Thoracic aorta (tissue), 2 donors: ENCODE measurements at places on chromosomes 5 and 9.

DNA sequence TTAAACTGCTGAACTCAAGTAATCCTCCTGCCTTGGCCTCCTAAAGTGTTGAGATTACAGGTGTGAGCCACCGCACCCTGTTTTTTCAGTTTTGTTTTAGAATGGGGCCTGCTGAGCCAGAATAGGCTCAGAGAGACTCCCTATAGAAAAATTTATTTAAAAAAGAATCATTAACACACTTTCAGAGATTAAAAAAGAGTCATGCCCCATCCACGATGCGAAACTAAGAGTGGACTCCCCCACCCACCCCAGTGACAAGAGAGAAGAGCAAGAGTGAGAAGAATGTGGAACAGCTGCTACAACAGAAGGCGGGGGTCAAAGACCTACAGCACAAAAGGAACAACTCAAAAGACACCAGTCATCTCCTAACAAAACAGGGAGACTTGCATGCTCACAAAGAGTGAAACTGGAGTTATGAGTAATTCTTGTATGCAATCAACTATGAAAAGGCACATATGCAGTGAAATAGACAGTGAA, 47.2 kb downstream of the GLDC start:
- no peak for DNase-seq

- no peak for DNase-seq
Measured at GRCh38 chr5:96248131-96248530, 184.9 kb downstream of the PCSK1 start.

- DNase-seq, result no peak
Measured at GRCh38 chr5:177444106-177445051, 2.2 kb upstream of the PRR7 start.

DNA sequence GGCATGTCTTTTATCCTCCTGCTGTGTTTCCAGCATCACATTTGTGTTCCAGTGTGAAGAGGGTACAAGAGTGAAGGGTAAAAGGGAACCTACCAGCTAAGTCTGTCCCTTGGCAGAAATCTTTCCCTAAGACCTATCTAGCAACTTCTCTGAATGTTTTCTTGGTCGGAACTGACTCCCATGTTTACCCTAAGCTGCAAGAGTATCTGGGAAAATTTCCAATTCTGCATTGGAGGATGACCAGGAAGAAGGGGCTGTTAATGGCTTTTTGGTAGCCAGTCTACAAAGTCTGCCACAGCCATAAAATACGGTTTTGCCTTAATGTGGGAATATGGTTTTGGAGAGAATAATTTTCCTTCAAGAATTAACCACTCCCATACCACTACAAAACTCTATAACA, 75.1 kb downstream of the MAST4 start:
- DNase-seq, result no peak

- DNase-seq, result no peak
Measured at GRCh38 chr5:149911031-149911430, 33.6 kb downstream of the PDE6A start.

DNA sequence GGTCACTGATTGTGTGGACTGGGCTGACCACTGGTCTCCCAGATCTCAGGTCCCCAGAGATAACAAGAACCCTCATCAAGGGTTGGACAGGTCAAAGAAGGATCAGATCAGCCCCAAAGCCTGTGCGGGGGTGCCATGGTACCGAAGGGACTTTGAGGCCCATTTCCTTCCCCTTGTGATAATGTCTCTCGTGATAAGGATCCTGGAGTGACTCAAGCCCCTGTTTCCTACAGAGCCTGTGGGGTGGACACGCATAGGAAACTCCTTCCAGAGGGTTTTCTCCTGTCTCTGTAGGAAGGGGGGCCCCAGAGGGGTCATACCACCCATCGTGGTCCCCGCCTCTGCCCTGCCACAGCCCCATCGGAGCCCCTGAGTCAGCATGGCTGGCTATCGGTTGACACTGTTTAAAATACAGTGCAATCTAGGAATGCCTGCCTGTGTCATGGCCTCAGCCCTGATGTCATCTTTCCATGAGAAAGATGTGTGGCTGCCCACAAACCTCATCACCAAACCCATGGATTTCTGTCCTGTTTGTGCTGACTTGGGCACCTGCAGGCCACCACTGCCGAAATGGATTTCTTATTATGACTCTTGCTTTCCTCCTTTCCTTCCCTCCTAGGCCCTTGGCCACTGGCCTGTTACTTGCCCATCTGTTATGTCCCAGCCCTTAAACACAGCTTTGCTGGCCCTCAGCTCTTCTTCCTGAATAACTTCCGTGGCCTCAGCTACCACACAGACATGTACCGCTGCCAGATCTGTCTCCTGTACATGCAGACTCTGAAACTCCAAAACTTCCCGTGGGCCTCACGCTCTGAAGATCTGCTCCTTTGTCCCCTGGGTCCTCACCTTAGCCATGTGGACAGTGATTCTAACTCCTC, 2.9 kb upstream of the CSF2 start:
- no peak for DNase-seq

- no peak for DNase-seq
Measured at GRCh38 chr5:44365345-44365744, 23.9 kb downstream of the FGF10 start.

GRCh38 chr9:75911390-75911789, 20.9 kb downstream of the PCSK5 start:
- no peak for DNase-seq

DNA sequence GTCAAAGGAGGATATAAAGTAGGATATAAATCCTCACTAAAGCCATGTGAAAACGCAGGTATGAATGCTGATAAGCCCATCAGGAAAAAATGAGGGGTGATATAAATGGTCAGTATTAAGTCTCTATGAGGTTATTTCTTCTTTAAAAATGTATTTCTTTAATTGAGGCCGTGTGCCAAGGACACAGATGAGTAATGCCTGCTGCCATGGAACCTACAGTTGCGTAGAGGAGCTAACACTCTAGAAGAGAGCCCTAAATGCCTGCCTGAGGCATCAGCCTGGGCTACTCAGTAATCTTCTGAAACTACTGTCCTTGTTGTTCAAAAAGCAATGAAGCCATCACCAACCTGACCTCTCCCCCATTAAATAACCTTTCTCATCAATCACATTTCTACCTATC, 84.9 kb downstream of the KLHL3 start:
- no peak for DNase-seq

- DNase-seq, result no peak
Measured at GRCh38 chr5:83034528-83035207, 42.5 kb downstream of the TMEM167A start.

- no peak for DNase-seq
Measured at GRCh38 chr5:150066901-150067396, 19.4 kb downstream of the CSF1R start.

DNA sequence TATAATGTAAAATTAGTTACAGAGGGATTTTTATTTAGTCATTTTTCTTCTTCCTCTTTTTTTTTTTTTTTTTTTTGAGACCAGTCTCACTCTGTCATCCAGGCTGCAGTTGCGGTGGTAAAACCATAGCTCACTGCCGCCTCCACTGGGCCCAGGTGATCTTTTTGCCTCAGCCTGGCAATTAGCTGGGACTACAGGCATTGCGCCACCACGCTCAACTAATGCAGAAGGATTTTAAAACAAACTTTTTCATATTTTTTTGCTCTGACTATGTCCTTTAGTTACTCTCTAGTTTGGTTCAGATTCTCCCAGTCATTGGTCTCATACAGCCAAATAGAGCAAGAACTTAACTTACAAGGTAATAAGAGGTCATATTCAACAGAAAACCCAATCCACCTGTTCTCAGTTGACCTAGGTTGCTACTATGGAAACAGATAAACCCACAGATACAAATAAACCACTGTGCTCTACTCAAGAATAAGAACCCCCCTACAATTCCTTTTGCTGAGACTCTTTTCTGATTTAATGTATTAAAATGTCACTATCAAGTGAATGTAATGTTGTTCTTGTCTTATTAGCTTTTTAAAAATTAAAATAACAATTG, 50.1 kb upstream of the TTC39B start:
- DNase-seq, result no peak

DNA sequence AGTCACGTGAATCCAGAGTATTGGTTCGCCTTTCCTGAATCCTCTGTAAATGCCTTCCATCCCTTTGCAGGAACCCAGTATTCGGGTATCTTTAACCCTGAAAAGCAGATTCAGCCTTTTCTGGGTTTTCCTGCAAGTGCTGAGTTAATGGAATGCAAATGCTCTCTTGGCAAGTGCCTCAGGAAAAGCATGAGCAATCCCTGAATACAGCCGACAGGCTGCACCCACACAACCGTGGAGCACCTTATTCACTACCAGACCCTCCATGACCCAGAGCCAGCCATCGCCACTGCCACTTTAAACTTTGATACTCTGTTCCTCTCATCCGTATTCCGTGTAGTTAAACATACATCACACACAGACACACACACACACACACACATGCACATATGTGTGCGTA, 54.4 kb downstream of the ZNF622 start:
- DNase-seq, result no peak

- no peak for DNase-seq
Measured at GRCh38 chr9:27880635-27881034, 307.4 kb upstream of the C9orf72 start.

GRCh38 chr9:14366076-14366475, 52.1 kb upstream of the NFIB start:
- DNase-seq, result no peak

- DNase-seq, result no peak
Measured at GRCh38 chr5:176151281-176151680, 86.9 kb upstream of the SIMC1 start.

DNA sequence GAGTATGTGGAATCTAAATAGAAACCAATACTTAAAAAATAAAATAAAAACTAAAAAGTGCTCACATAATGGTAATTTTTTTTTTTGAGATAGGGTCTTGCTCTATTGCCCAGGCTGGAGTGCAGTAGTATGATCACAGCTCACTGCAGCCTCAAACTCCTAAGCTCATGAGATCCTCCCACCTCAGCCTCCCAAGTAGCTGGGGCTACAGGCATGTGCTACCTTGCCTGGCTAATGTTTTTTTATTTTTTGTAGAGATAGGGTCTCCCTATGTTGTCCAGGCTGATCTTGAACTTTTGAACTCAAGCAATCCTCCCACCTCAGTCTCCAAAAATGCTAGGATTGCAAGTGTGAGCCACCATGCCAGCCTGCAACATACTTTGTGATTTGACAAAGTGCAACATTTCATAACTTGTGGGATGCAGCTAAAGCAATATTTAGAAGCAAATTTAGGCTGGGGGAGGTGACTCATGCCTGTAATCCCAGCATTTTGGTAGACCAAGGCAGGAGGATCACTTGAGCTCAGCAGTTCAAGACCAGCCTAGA, 18.4 kb downstream of the AP3B1 start:
- no peak for DNase-seq

- DNase-seq, result no peak
Measured at GRCh38 chr9:7370988-7371387, 428.6 kb downstream of the DMAC1 start.

- no peak for DNase-seq
Measured at GRCh38 chr5:85484982-85485574, 1100.4 kb upstream of the EDIL3 start.

GRCh38 chr9:89654025-89654662, 49.3 kb downstream of the GADD45G start:
- DNase-seq, result no peak

- no peak for DNase-seq
Measured at GRCh38 chr9:80843028-80843427, 846.3 kb downstream of the TLE1 start.

- DNase-seq, result no peak
Measured at GRCh38 chr5:39340506-39340905, 23.8 kb downstream of the C9 start.

- no peak for DNase-seq
Measured at GRCh38 chr5:34698754-34699153, 42.6 kb downstream of the RAI14 start.

GRCh38 chr9:116693233-116693731, 6.2 kb downstream of the TRIM32 start:
- DNase-seq, result no peak

- DNase-seq, result no peak
Measured at GRCh38 chr5:32707418-32707997, 3.6 kb upstream of the NPR3 start.

DNA sequence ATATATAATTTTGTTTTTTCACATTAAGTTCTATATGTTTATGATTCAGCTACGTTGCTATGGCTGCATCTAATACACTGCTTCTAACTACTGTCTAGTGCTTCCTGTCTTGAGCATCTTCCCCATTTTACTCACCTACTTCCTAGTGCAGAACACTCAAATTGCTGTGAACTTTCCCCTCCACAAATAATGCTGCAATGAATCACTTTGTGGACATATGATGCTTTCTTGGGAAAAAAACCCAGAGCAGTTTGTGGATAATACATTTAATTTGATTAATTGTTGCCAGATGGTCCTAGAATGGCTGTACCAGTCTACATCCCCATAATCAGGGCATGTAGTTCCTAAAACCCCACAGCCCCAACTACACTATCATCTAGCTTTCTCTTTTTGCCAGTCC, 18.5 kb downstream of the CD180 start:
- no peak for DNase-seq

DNA sequence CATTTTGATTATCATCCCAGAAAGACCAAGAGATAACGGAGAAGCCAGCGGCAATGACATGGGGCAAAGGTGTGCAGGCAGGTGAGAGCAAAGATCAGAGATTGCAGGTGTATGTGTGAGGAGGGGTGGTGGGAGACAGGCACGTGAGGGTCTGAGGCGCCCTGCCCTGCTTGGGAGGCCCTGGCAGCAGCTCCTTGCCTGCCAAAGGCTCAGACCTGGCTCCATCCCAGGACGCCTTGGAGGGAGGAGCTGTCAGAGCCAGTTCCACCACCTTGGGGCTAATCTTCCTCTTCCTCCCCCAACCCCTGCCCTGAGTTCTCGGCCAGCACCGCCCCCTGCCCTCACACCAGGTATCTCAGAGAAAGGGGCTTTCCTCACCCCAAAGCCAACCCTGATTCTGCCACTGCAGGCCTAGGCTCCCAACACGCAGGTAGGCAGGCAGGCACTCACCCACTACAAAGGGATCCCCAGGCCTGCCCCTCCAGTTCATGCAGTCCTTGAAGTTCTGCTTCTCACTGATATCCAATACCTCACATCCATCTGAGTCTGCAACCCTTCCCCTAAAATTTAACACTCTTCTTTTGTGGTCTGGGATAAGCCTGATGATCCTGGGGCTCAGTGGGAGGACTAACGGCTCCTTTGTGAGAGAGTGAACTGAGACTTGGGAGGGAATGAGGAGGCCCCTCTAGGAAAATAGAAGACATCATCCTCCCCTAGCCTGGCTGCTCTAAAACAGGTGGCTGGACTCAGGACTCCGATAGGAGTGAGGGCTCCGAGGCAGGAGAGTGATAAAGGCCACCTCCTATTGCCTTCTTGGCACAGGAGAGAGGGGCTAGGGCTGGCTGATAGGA, 1.8 kb downstream of the AQP3 start:
- DNase-seq, result no peak

- DNase-seq, result no peak
Measured at GRCh38 chr9:18896531-18897179, 136.4 kb downstream of the SAXO1 start.

- DNase-seq, result no peak
Measured at GRCh38 chr5:149217096-149217802, 54.4 kb upstream of the AFAP1L1 start.

DNA sequence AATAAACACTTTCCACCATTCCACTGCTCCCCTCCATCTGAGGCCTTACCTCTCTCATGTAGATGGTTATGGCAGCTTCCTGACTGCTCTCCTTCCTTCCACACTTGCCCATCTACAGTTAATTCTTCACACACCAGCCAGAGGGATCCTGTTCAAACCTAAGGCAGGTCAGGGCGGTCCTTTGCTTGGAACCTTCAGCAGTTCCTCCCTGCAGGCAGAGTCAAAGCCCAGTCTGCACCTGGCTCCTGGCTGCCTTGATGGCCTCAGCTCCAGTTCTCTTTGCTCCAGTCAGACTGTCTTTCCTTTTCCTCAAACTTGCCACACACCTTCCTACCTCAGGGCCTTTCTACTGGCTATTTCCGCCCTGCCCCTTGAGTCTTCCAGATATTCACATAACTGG, 30.2 kb upstream of the NR3C1 start:
- no peak for DNase-seq

GRCh38 chr5:74304536-74304935, 336.0 kb downstream of the ENC1 start:
- no peak for DNase-seq
